ENCODE measurements at places on chromosomes 11 and 22.

- no peak for DNase-seq
These were observed 68.2 kb downstream of the SYT13 start for GRCh38 chr11:45217991-45218390.

DNA sequence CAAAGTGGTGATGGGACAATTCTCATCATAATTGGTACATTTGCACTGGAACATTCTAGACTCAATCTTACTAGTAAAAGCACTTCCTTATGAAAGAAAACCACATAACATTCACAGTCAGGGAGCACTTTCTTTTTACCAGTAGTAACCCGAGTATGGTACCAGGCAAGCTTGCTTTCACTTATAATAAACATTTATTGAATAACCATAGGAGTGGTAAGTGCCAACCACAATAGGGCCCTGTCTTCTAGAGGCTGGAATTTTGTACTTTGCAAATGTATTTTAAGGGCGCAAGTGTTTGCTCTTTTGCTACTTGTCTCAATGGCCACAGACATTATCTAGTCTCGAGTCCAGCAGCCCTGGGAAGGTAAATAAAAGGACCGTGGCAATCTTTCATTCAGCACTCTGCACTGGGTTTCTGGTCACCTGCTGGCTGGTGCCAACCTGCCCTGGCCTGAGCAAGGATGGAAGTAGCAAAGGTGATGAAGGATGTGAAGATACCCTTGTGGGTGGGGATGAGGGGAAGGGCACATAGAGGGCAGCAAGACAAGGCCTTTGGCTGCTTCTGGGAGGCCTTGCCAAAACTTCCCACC lies 24.2 kb downstream of the C22orf31 start:
- DNase-seq: no peak

DNA sequence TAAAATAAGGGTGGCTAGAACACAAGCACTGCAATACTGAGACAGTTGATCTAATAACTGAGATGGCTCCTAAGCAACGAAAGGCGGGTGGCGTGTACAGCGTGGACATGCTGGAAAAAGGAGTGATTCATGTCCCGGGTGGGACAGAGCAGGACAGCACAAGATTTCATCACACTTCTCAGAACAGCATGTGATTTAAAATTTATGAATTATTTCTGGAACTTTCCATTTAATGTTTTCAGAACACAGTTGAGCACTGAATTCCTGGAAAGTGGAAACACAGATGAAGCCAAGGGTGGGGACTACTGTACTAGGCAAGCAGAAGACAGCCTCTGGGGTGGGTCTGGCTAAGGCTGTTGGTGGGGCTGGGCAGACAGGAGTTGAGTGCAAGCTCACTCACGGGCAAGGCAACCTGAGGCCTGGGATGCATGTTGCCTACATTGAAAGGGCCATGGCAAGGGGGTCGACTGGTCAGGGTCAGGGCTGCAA lies 165.6 kb upstream of the DDI1 start:
- no peak for DNase-seq

DNA sequence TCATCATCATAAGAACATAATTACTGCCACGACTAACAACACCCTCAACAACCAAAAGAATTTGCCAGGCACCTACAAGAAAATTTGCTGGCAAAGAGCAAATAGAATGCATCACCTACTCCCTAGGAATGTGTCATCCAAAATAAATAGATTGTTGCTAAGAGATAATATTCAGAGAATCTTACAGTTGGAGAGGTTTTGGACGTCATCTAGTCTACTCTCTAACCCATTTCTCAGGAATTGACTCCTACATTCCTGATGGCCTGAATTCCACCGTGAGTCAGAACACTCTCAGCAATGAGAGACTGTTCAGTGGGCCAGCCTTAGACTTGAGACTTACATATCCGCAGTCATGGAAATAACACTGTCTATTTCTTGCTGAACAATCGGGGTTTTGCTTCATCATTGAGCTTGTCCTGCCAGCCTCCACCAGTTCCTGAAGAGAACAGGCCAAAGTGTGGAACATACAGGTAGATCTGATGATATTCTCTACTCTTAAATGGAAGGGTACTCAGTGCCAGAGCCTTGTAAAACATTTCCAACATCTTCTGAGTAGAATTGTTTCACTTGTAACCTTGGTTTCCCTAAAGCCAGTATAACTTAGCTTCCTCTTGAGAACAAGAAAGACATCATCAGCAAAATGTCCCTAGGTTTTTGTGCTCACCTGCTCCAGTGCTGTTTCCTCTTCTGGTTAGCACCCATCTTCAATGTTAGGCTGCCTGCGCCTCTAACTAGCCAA lies 8.3 kb downstream of the KIRREL3 start:
- peak; percentile 61 for DNase-seq

DNA sequence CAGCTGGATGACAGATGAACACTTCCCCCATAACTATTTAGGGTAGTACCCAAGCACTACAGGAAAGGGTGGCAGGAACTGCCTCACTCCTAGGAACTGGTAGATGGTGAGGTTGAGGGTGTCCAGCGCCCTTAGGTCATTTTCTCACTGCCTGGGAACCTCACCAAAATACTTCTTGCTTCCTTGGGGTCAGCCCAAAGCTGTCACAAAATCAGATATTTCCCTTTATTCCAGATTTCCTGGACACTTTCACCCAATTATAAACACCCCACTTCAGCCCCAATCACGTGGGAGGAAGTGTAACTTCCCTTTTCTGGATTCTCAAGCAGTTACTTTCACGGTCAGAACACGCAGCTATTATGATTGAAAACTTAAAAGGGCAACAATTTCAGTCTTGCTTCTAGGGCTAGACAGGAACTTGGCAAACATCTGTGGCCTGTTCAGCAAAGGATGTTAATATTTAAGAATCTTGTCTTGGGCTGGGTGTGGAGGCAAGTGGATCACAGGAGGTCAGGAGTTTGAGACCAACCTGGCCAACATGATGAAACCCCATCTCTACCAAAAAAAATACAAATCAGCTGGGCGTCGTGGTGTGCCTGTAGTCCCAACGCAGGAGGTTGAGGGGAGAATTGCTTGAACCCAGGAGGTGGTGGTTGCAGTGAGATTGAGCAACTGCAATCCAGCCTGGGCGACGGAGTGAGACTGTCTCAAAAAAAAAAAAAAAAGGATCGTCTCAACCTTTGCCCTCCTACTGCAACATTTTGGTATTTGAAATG lies 4.0 kb downstream of the FTH1 start:
- no peak for DNase-seq

DNA sequence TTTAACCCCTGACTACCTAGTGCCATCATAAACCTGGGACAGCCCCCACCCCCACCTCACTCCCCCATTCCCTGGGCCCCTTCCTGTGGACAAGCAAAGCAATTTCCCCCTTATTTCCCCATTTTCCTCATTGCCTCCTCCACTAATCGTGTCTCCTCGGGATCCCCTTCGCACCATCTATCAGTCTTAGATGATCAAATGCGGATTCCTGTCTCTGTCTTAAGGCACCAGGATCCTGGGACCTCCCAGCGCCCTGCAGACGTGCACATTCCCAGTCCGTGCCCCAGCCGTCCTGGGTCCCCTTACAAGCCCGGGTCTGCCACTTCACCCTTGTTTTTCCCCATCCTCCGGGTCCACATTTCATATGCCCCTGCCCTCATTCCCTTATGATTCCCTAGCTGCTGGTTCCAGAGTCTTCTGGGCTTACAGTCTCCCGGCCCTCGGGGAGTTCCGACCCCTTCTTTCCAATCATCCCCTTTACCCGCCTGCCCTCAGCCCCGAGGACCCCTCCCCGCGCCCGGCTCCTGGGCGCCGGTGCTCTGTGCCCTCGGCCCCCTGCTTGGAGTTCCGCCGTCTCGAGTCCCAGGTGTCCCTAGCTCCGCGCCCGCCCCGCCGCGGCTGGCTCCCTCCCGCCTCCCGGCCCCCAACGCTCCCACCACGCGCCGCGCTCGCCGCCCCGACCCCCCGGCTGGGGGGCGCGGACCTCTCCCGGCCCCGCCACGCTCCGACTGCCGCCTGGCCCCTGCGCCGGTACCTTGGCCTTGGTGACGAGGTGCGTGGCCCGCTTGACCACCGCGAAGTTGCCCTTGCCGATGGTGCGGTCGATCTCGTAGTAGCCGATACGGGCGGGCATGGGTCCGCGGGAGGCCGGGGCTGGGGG lies 599 bp downstream of the SIK3 start:
- DNase-seq: no peak

GRCh38 chr11:69011624-69012091 lies 1.4 kb downstream of the MRGPRF start:
- no peak for DNase-seq

DNA sequence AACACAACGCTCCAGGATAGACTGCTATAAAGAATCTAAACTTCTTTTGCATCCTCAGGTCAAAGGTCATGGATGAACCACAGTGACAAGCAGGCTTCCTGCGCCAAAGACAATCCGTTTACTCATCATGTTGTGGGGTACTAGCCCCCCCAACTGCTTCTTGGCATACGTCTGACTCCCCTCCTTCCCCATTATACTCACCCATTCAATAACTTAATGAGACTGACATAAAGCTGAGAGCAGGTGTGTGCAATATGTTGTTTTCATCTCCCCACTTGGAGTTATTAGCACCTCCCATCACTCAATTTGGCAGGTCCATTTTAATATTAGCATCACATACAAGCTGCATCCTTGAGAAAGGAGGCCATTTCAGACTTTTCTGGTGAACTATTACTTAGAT lies 157.1 kb downstream of the CADM1 start:
- DNase-seq: no peak

DNA sequence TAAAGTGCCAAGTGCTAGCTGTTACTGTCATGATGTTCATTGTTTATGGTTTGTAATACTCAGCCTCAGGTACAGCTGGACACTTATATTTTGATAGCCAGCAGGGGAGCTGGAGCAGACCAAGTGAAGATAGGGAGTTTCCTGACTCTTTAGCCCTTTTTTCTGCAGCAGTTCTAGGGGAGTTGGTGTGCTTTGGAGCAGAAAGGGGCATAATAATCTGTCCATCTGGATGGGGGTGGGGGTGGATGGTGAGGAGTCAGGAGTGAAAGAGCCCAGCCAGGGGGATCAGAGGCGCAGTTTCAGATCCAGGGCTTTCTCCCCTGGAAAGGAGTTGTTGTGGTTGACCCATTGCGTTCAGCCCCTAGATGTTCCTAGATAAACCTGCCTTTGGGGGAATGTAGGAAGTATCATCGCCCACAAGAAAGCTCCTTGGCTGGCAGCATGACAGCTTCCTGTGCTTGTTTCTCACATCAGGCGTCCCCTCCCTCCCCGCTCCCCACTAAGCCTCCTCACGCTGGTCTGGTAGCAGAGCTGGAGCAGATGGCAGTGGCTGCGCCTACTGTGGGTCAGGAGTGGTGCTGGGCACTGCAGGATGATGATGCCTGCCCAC lies 41.9 kb downstream of the MED15 start:
- DNase-seq: no peak

DNA sequence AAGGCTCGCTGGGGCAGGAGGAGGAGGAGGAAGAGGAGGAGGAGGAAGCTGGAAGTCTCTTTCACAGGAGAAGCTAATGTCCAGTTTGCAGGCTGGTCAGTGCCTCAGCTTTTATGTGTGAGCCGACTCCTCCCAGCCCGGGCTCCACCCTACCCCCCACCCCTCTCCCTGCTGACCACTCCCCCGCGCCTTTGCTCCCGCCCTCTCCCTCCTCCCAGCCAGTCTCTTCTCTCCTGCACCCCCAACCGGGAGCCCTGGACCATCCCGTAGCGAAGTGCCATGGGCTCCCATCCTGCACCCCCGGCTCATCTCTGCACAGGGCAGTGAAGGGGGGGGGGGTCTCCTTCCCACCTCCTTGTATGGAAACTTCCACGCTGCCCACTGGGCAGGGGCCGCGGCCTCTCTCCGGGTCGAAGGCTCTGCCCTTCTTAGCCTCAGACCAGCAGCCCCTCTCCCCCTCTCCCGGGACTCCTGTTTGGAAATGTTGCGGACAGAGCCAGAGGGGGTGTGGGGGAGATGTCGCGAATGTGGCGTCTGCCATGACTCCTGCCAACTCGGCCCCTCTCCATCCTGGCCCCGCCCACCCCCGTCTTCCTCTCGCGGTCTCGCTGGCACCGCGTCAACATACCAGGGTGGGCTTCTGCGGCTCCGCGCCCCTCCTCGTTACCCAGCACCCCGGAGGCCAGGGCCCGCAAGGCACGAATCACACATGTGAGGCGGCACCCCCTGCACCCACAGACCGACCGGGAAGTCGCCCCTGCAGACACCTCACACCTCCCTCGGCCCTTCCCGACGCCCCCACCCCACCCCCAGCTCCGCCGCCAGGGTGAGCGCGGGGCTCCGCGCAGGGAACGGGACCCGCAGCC lies 1.8 kb downstream of the IGF2 start:
- no peak for DNase-seq

DNA sequence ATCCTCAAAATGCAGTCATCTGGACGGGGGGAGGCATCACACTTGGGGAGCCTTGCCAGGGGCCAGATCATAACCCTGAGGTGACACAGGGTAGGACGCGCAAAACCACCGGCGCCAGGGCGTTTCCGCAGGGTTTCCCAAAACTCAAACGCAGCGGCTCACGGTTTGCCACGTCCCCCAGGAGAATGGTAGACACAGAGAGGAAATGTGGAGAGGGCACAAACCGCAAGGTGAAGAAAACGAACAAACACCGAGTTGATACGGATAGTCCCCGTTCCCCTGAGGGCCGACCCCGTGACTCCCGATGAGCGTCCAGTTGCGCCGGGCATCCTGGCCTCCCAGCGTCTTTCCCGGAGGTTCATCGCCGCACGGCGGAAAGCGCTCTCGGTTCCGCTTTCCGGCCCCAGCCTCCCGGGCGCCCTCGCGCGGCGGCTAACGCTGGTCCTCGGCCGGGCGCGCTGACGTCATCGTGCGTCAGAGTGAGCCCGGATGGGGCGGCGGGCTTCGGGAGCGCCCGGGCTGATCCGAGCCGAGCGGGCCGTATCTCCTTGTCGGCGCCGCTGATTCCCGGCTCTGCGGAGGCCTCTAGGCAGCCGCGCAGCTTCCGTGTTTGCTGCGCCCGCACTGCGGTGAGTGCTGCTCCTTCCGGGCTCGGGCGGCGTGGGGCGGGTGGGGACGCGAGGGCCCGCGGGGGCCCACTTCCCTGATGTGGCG lies at the start of gene BIRC2:
TSS of gene BIRC2 (plus strand) at position 467 of the 714 bp plus-strand sequence. CDS start 2,641 bp downstream, outside the sequence.
- peak; percentile 67 for DNase-seq

- no peak for DNase-seq
These were observed 9.8 kb downstream of the RPL27A start for GRCh38 chr11:8692417-8692816.

- peak; percentile 86 for DNase-seq
These were observed 11.6 kb upstream of the RNH1 start for GRCh38 chr11:518463-519202.

GRCh38 chr11:72240461-72241290 lies 3.3 kb downstream of the PHOX2A start:
- no peak for DNase-seq

DNA sequence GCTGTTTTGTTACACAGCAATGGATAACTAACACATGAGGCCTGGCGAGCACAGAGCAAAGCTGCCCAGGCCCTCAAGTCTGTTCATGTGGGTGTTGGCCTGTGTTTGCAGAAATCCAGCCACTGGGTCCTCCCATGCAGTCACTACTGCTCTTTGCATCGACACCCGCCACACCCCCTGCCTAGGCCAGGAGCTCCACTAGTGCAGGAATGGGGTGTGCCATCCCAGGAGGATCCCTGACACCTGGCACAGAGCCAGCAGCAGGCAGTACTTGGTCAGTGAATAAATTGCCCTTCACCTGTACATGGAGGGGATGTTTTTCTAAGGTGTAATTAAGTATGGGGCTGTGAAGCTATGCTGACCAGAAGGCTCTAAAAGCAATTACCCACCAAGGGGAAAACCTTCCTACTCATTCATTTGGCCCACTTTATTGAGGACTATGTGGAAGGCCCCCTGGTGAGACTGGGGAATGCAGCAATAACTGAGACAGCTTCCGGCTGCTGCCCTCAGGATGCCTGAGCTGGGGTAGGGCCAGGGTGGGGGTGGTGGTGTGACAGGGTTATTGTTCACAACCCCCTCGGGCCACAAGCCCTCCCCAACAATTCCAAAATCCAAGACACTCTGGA lies 160.8 kb downstream of the CRYBB2 start:
- DNase-seq: no peak

Measured in HFF-Myc (cell line).